ENCODE measurements at places on chromosomes 12 and 14.
A peak's percentile ranks its signal among the peaks of the same experiment; 100 is the strongest.

GRCh38 chr14:24513009-24513408 is 4.9 kb upstream of the CMA1 start:
- no peak for DNase-seq

DNA sequence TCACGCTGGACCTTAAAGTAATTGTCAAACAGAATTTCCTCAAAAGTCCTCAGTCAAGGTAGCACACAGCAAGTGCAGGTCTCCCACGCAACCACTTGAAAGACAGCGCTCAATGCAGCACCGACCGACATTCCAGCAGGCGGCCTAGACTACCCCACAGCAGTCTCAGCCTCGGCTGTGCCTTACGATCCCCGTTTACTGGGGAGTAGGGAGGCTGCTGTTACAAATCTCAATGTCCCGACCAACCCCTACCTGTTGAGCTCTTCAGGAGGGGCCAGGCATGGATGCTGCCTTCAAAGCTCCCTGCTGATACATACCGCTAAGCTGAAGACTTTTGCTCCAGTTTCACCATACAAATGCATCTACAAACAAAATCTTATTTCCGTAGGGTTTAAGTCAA is 21.8 kb downstream of the VPS37B start:
- no peak for DNase-seq

GRCh38 chr12:58633479-58633878 is 286.8 kb downstream of the LRIG3 start:
- DNase-seq: no peak

DNA sequence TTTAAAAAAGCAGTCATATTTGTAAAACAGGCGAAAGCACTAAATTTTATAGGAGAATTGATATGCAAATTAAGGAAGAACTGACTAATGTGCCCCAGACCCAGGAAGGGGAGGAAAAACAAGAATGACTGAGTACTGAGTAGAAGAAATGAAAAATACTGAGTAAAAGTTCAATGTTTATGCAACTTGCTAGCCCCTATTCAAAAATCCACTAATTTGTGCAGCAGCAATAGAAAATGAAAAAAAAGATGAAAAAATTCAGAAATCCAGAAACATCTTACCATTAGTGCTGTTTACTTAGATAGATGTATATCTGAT is 6.1 kb downstream of the CHD8 start:
- DNase-seq: no peak

DNA sequence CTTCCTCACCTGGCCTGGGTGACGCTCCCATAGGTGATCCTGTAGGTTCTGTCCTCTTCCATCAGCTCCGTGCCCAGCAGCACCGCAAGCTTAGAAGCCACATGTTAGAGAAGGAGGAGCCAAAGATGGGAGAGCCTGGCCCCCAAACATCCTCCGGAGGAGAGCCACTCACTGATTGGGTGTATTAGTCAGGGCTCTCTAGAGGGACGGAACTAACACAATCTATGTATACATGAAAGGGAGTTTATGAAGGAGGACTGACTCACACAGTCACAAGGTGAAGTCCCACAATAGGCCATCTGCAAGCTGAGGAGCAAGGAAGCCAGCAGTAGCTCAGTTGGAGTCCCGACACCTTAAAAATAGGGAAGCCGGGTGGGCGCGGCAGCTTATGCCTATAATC is 1273.1 kb upstream of the TMEM132C start:
- no peak for DNase-seq

GRCh38 chr14:58626431-58626831 is 11.3 kb upstream of the DACT1 start:
- DNase-seq: no peak

DNA sequence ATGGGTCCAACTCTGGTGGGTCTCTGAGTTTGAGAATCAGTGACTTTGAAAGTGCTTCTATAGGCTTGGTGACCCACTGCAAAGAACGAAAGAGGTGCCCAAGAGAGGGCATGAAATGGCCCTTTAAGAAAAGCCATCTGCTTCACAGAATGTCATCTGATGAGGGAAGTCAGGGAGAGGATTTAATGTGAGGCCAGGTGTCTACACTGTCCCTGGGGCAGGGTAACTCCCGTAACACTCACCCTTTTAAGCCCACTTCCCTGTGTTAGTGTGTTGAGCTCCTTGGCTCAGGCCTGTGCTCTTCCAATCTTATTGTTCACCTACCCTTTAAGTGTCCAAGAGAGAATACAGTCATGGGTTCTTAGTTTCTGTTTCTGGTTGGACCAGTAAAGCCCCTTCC is 16.4 kb upstream of the SRSF5 start:
- DNase-seq: peak; percentile 91

DNA sequence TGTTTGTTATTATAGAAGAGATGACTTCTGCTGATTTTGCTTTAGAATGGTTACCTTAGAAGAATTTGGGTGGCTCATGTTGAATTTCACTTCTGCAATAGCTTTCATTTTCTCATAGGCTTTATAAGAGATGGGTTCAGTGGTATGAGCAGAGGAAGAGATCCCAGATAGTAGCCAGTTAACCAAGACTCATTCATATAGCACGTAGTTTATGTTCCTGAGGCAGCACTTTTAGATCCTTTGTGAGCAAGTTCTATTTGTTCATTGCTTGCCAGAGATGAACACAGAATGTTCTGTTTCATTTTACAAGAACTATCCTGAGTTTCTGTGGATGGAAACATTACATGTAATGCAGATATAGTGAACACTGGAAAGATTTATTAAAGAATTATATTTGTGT is 32.2 kb downstream of the RAB21 start:
- no peak for DNase-seq

DNA sequence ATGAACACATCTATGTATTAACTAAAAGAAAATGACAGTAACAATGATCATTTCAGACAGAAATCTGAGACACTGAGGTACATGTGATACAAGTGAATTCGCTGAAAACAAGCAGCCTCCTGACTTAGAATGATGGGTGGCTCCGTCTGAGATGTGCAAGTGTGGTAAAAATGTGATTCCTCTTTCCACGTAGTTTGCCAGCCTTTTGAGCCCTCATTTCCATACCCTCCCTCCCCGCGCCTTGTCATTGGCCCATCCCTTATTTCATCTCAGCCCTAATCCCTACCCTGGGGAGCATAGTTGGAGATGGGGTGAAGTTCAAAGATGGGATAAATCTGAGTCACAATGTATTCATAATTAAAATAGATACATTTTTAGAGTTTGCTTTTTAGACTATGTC is 107.8 kb downstream of the BMP4 start:
- DNase-seq: no peak

DNA sequence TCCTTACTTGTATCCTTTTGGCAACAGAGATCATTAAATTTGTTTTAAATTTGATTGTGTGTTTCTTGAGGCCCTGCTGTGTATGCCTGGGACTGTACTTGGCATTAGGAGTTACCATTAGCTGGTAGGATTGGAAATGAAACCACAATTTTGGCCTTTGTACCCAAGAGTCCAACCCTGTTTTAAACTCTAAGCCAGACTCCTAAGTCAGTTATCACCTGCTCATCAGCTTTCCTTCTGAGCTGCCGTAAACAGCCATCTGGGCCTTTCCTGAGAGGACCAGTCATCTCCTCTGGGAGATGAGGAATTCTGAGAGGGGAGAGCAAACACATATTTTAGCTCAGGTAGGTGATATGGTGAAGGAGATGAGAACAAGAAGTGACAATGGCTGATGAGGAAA is 74.3 kb upstream of the SRSF5 start:
- no peak for DNase-seq

- DNase-seq: no peak
Observed at GRCh38 chr14:87687420-87687819, 305.6 kb downstream of the GALC start.

- no peak for DNase-seq
Observed at GRCh38 chr14:55419663-55420062, 8.0 kb upstream of the ATG14 start.
